ENCODE measurements at places on chromosomes 3 and 15.

GRCh38 chr15:60710656-60711055 lies 231.7 kb upstream of the ICE2 start:
- no peak for DNase-seq

GRCh38 chr3:121228971-121229370 lies 316.8 kb downstream of the POLQ start:
- DNase-seq, result no peak

DNA sequence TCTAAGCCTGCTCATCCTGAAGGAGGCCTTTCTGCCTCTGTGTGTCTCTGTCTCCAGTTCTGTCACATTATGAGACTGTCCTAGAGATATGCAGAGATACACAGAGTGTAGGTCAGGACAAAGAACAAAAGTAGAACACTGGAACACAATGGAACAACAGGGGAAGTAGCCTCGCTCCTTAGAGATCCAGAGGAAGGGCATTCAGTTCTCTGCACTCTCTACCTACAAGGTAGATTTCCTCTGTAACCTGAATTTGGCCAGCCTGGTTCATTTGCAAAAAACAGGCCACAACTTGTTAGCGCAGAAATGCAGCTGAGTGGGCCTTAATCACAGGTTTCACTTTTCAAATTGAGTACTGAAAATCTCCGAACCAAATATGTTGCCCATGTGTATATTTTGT lies 19.4 kb downstream of the NEK10 start:
- DNase-seq, result no peak

DNA sequence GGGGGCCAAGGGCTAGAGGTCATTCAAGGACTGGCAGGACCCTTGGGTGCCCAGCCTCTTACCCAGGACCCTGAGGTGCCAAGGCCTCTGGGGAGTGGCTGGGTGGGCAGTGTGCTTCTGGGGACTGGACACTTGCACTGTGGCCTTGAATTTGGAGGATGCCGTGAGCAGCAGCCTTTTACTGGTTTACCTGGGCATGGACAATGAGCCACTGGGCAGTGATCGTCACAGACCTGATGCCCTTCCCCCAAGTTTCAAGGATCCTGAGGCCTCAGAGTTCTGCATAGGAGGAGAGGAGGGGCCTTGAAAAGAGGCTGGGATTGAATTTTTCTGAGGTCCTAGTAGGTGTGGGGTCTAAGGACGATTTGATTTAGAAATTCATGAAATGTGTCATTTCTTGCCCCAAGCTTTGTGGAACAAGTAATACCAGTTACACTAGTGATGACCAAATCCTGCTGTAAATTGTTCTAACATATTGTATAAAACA lies 146.1 kb upstream of the TPM1 start:
- DNase-seq, result no peak
